ENCODE measurements at places on chromosomes 5 and 9.

GRCh38 chr5:91109634-91110033, 273.5 kb downstream of the ARRDC3 start:
- DNase-seq, result no peak

- DNase-seq, result no peak
These were observed 428.6 kb downstream of the SPOCK1 start for GRCh38 chr5:137070521-137070920.

DNA sequence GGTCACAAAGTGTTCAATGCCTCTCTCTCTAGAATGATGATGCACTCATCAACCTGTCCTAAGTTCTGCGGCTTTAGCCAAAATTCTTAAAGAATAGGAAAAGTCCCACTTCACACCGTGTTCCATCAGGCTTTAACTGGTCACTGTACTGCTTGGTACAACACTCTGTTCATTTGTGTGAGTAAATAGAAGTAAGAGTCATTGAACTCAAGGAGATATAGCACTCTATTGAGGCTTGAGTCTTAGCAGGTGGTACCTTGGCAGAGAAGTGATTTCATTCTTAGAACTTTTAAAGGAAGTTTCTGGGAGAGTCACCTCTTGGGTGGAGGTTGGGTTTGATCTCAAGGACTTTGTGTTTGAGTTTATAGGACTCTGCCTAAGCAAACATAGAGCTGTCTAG, 92.6 kb downstream of the TENT4A start:
- DNase-seq, result no peak

GRCh38 chr9:122314165-122314564, 49.5 kb downstream of the MRRF start:
- DNase-seq, result no peak

GRCh38 chr9:16245756-16246440, 624.6 kb downstream of the BNC2 start:
- DNase-seq, result no peak

- DNase-seq, result peak; percentile 1
These were observed 7.3 kb upstream of the ANXA6 start for GRCh38 chr5:151164687-151165392.

DNA sequence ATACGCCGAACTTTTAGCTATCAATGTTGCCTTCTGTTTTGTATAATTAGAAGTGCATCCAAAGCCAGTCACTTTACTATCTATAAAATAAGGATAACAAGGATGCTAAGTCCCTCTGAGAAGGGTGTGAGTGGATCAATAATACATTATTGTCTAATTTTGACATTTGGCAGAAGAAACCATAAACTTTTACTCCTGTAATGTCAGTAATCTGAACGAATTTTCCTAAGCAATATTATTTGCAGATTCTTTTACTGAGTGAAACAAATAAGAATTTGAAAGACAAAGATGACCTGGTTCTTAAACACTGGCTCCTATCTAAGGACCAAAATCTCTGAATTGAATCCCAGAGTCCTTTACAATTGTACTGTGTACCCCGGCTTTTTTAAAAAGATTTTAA, 126.6 kb upstream of the TMEM161B start:
- DNase-seq, result no peak

DNA sequence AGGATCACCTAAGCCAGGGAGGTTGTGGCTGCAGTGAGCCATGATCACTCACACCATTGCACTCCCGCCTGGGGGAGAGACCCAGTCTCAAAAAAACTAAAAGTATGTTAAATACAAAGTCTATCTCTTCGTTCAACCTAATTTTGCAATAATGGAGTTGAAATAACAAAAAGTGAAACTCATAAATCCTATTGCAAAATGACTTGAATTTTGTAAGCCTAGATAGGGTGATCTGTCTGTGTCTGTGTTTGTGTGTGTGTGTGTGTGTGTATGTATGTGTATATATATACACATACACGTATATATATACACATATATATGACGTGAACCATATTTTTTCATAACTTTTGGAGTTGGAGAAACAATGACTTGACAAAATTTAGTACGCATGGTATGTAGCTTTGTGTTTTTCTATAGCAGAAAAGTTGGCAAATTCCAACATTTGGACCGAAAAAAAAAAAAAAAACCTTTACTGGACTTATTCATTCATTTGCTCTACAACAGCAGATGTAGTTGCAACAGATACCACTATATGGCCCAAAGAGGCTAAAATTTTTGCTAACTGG, 76.9 kb upstream of the CDH6 start:
- DNase-seq, result no peak

DNA sequence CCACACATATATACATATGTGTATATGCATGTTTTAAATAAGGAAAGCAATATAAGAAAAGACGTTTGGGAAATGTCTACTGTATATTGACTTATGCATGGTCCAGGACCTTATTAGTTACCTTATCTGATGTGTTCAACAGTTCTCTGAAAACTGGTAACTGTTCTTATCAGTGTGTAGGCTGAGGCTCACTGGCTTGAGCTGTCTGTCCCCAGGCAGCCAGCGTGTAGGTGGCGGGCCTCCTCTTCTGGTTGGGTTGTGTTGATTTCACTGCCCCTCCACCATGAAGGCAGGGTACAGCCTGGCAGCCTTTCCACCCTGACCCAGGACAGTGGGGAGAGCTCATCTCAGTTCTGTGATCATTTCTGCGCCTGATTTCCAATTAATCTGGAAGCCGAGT, 38.7 kb upstream of the SEMA4D start:
- DNase-seq, result no peak

DNA sequence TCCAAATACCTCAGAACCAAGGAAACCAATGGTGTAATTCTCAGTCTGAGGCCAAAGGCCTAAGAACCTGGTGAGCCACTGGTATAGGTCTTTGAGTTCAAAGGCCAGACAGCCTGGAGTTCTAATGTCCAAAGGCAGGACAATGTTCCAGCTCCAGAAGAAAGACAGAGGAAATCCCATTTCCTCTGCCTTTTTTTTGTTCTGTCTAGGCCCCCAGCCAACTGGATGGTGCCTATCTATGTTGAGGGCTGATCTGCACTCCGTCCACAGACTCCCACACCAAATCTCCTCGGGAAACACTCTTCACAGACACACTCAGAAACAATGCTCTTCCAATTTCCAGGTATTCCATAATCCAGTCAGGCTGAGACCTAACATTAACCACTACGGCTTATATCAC, 30.1 kb downstream of the FNIP1 start:
- no peak for DNase-seq

- no peak for DNase-seq
These were observed 41.7 kb upstream of the NSMF start for GRCh38 chr9:137500666-137501397.

DNA sequence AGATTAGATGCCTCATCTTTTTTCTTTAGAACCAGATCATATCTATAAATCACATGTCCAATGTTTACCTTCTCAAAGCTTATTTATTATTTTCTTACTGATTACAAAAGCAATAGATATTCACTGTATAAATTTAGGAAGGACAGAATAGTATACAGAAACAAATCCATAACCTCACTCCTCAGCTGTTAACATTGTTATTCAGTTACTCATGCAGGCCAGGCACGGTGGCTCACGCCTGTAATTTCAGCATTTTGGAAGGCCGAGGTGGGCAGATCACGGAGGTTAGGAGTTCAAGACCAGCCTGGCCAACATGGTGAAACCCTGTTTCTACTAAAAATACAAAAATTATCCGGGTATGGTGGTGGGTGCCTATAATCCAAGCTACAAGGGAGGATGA, 15.3 kb downstream of the STOM start:
- DNase-seq, result no peak

- DNase-seq, result no peak
These were observed 259.0 kb downstream of the TRIM36 start for GRCh38 chr5:114910727-114911126.

- no peak for DNase-seq
These were observed 44.1 kb upstream of the STXBP1 start for GRCh38 chr9:127567730-127568617.

DNA sequence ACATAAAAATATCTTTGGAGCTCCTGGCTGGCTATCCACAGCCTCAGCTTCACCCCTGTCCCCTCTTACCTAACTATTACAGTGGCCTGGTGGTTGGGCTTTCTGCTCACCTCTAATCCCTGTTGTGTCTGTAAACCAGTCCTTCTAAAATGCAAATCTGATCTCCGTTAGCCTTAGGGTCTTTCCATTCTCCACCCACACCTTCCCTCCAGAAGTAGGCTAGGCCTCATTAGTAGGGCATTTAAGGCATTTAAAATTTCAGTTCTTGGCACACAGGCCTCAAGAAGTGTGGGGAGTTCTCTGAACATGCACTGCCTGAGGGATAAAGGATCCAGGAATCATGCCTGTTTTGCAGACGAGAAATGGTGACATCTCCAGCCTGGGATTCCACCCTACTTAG, 26.4 kb upstream of the STC2 start:
- no peak for DNase-seq

- DNase-seq, result no peak
These were observed 30.0 kb downstream of the S1PR3 start for GRCh38 chr9:89021154-89021803.

DNA sequence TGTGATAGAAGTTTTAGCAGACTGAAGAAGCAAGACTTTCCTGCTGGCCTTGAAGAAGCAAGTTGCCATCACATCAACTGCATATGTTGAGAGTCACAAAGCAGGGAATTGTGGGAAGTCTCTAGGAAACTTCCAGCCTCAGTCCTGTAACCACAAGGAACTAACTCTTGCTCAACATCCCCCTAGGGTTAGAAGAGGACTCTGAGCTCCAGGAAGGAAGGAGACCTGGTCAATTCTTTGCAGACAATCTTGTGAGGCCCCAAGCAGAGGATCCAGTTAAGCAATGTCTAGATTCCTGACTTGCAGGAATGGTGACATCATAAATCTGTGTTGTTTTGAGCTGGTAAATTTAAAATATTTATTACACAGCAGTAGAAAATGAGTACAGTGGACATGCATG, 18.6 kb upstream of the ZNF366 start:
- no peak for DNase-seq

- DNase-seq, result no peak
These were observed 164.1 kb downstream of the CFAP90 start for GRCh38 chr5:7686794-7687193.

DNA sequence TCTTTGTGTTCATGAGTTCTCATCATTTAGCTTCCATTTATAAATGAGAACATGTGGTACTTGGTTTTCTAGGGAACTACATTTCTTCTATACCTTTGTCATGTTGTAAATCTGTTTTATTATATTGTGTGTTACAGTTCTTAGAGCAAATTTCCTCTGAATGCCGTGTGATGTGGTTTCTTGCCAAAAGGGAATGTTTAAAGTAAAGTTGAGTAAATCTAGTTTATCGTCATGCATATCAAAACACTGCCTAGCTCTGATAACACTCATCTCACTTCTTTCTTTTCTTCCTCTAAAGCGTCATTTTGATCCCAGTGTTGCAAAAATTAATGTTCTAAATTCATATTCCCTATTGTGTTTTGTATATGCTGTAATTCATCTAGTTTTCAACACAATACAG, 295.4 kb upstream of the HAPLN1 start:
- DNase-seq, result no peak

DNA sequence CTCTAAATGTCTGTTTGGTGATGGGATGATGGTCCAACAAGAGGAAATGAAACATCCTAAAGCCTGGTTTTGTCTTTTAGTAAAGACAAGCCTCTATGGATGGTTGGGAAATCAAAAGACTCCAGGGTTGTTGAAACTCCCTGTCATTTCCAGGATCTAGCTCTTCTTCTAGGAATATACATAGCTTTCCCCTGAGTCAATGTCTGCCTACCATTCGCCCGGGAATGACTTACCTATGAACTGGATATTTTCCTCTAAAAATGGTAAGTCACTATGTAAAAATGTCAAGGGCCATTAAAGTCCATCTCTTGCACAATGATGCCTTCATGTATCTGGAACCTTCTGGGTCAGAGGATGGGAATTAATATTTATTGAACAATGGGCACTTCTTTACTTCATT, 11.1 kb upstream of the KIF12 start:
- DNase-seq, result no peak

DNA sequence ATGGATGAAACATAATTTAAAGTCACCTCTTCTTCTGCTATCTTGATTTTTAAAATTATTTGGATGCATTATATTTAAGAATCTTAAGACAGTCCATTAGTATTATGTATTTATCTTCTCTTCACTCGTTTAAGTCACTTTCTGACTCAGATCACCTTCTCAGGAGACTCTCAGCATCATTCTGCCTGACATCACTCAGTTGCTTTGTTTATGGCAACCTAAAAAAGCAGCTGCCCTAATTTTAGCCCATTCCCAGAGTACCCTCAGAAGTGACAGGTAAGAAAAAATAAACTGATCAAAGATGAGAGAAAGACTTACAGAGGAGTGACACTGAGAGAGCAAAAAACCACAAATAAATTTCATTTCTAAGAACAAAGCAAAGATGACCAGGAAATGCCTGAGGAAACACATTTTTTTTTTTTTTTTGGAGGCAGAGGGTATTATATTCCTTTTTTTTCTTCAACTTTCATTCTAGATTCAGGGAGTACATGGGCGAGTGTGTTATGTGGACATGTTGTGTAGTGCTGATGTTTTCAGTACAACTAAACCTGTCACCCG, 140.5 kb downstream of the MUSK start:
- no peak for DNase-seq

DNA sequence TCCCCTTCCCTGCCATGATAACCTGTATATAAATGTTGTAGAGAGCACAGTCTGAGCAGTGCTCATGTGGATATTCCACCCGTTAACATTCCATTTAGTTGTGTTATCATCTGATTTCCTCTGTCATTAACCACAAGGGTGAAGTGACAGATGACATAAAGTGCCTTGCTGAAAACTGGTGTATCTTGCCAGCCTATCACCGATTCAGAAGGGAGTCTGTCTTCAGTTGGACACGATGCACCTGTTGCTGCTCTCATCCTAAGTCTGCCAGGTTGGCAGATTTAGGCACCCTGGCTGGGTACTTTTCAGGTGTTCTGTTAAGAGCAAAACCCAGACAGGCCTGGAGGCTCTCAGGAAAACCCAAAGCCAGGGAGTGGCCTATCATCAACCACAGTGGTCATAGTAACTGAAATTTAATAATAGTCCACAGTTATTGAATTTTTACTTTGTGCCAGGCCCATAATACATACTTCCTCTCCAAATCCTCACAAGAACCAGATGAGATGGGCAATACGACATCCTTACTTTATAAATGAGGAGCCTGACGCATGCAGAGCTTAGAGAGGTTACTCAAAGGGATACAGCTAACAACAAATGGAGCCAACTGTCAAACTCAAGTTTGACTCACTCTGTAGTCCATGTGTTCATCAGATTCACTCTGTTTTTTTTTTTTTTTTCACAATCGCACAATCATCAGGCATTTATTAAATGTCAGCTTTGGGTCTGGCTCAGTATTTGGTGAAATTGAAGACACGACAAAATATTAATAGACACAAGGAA, 100.7 kb upstream of the SPRY4 start:
- no peak for DNase-seq

GRCh38 chr5:160742446-160742845, 109.6 kb downstream of the ATP10B start:
- no peak for DNase-seq

GRCh38 chr5:5066276-5067186, 73.6 kb upstream of the ADAMTS16 start:
- DNase-seq, result no peak

All from SHP77 treated with DMSO at 0.1 percent for 48 hours (cell line).